Naive thymus-derived CD8-positive, alpha-beta T cell (primary cell): ENCODE measurements at places on chromosomes 5 and 9. TPM values are rescaled to one million over a fixed set of nuclear protein-coding genes. Genes with fewer than 3 reads are reported as not detected.
A peak's percentile ranks its signal among the peaks of the same experiment; 100 is the strongest.

Gene ETF1
- 43.4 TPM for total RNA-seq

Gene IFNA14
- not detected for total RNA-seq

Gene FBXW5
- 93.1 TPM for total RNA-seq

Gene PCDH12
- total RNA-seq, result not detected

Gene ZFP2
- total RNA-seq, result 3.5 TPM

Gene NOL8
- total RNA-seq, result 102 TPM

DNA sequence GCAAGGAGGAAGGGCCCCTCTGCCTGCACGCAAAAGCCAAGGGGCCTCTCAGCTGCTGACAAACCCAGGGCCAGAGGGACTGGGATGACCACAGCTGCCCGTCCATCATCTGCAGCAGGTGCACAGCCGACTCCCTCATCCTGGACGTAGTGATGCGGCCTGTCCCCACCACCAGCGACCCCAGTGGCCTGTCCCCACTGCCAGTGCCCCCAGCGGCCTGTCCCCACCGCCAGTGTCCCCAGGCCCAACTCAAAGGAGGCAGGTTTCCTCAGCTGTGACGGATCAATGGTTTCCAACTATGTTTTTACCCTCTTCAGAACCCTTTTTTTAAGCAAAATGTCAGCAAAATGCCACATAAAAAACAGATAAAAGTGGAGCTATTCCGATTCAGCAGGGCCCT, 62.5 kb downstream of the VAV2 start:
- H3K27ac ChIP-seq, result no peak overlapping the region
- H3K4me3 ChIP-seq, result no peak overlapping the region
- no peak for DNase-seq
- no peaks in the 10 kb centered on the region for H3K27me3 ChIP-seq

- H3K27me3 ChIP-seq, result no peaks in the 10 kb centered on the region
- no peak for DNase-seq
- H3K36me3 ChIP-seq, result no peaks in the 10 kb centered on the region
Measured at GRCh38 chr9:128727640-128728248, 3.8 kb upstream of the ZDHHC12 start.

DNA sequence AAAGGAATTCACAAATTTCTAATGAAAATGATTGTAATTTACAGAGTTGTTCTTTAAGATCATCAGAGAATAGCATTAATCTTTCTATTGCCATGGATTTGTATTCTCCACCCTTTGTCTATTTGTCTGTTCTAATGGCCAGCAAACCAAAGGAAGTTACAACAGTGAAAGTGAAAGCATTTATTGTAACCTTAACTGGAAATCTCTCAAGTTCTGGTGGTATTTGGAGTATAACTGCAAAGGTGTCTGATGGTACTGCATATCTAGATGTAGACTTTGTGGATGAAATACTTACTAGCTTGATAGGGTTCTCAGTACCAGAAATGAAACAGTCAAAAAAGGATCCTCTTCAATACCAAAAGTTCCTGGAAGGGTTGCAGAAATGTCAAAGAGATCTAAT, 21.7 kb downstream of the RMI1 start:
- H3K27ac ChIP-seq, result no peak overlapping the region
- no peak overlapping the region for H3K4me3 ChIP-seq
- DNase-seq, result no peak
- peaks cover 22% of the 10 kb centered on the region for H3K4me1 ChIP-seq

DNA sequence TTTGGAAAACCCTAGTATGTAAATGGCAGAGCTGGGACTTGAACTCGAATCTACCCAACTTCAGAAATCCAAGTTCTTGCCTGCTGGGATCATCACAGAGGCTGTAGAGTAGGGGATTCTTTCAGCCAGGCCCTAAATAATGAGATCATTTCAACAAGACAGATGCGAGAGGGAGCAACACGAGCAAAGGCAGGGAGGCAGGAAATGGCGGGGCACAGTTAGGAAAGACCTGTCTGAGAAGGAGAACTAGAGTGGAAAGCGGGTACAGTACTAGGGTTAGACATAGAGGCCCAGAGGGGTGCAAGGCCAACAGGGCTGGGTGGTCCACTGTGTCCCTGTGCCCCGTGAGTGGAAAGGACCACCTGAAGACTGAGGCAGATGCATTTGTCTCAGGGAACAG, 46.1 kb downstream of the MVB12B start:
- H3K36me3 ChIP-seq, result peaks cover 8% of the 10 kb centered on the region
- DNase-seq, result no peak
- H3K27me3 ChIP-seq, result no peaks in the 10 kb centered on the region
- peak overlapping the region; percentile 58 for H3K27ac ChIP-seq
- H3K4me3 ChIP-seq, result no peak overlapping the region

GRCh38 chr9:82180711-82181110, 192.1 kb downstream of the SPATA31D1 start:
- H3K27ac ChIP-seq, result no peak overlapping the region
- H3K4me3 ChIP-seq, result no peak overlapping the region
- H3K4me1 ChIP-seq, result peaks cover 15% of the 10 kb centered on the region
- DNase-seq, result no peak
- H3K36me3 ChIP-seq, result no peaks in the 10 kb centered on the region

DNA sequence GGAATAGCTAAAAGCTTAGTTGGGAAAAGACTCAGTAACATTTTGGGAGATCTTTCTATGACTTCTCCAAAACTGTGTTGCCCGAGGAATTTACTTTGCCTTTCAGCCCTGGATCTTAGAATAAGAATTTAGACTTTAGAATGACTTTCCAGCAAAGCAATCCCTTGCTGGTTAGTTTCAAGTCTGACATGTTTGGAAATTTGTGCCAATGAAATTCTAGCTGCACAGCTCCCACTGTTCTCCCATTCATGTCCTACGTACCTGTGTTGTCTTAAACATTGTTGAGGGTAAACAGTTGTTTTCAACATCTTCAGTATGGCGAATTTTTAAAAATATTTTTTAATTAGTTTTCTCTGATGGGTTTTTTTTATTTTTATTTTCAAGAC, 111.4 kb downstream of the CCDC192 start:
- H3K4me1 ChIP-seq, result no peaks in the 10 kb centered on the region
- no peak overlapping the region for H3K4me3 ChIP-seq
- no peak overlapping the region for H3K27ac ChIP-seq
- DNase-seq, result no peak

DNA sequence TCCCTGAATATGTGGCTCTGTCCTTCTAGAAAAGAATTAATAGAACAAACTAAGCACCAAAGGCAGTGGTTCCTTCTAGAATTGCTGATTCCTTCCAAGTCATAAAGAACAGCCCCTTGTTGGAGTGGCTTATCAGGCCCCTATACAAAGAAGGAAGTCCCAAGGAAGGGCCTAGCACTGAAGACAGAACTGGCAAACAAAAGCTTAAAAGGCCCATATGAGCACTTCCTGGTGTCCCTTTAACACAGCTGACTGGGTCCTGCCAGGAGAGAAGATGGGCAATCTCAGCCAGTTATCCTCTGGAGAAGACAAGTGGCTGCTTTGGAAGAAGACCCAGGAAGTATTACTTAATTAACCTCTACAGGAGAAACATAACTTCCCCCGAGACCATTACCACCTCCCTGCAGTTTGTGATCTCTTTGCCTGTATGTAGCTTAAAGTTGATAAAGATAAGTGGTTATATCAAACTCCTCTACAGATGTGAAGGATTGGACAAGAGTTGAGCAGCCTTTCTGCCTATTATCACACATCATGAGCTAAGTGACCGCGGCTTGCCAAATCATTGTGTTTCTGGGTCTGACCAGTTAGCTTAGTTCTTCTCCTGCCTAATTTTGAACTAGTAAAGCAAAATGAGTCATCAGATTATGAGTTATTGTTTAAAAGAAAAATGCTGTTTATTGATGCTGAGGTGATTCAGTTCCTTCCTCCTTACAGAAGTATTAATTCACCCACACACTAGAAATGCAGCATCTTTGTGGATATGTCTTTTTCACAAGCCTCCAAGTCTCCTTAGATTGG, 13.3 kb upstream of the STING1 start:
- H3K4me3 ChIP-seq, result no peak overlapping the region
- no peak for DNase-seq
- H3K27ac ChIP-seq, result peak overlapping the region; percentile 17
- H3K27me3 ChIP-seq, result no peaks in the 10 kb centered on the region
